ENCODE measurements at places on chromosomes 12 and 14.

- DNase-seq = no peak
Measured at GRCh38 chr12:66061557-66062289, 68.8 kb downstream of the LLPH start.

GRCh38 chr12:54017878-54018467, 9.2 kb downstream of the HOXC8 start:
- peak; percentile 66 for DNase-seq

GRCh38 chr12:133023566-133023965, 13.7 kb upstream of the ZNF84 start:
- DNase-seq = no peak

- no peak for DNase-seq
Measured at GRCh38 chr12:29030006-29030405, 119.1 kb upstream of the FAR2 start.

DNA sequence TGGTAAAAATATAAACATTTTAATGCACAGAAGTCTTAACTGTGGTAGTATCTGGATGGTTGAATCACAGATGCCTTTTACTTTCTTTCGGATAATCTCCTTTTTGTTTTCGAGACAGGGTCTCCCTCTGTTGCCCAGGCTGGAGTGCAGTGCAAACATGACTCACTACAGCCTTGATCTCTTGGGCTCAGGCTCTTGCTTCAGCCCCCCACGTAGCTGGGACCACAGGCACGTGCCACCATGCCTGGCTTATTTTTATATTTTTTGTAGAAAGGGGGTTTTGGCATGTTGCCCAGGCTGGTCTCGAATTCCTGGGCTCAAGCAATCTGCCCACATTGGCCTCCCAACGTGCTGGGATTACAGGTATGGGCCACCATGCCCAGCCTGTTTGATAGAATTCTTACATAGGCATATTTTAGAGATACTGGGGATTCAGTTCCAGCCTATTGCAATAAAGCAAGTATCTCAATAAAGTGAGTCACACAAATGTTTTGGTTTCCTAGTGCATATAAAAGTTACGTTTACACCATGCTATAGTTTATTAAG, 99.2 kb downstream of the SNAPC1 start:
- DNase-seq = no peak

DNA sequence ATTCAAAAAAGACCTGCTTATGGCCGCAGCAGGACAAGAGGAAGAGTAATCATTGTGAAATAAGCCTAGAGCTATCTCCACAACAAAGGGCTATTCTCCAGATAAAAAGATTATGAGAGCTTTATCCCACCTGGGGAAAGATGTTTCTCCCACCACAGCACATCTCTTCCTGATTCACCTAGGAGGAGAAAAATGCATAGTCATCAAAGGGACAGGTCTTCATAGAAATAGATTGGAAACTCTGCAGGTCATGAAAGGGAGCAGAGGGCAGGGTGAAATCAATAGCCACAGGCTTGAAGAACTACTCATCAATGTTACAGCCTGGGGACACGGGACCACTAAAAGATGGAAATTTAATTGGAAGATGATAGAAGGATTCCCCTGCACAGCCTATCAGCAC, 453.8 kb upstream of the TMEM132C start:
- no peak for DNase-seq

GRCh38 chr14:92207012-92207927, 85.5 kb downstream of the CPSF2 start:
- DNase-seq = no peak

- no peak for DNase-seq
Measured at GRCh38 chr14:49992901-49993339, 100.0 kb downstream of the ARF6 start.

DNA sequence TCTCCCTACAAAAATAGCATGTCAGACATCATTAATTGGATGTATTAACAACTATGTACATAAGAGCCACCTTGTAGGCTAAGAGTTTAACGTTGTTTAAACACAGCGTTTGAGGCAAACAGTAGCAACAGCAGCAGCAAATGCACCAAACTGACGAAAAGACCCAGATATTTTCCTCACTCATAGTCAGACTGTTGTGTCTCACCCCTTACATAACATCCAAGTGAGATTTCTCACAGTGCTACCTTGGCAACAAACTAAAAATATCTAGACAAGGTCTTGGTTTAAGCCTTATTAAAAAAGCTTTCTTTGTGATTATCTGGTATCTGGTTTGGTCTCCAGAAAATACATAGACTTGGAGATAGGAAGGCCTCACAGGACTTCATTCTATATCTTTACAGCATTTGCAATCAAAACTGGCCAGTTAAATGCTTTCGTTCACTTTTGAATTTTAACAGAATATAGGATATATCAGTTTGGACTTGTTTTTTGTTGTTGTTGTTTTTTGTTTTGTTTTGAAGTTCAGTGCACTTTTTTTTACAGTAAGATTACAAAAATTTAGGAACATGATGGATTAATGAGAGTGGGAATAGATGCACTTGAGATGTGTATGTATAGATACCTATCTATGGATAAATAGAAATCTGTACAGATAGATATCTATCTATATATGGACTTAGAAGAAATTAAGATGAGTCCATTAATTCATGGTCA, 4.1 kb downstream of the BHLHE41 start:
- DNase-seq = no peak

GRCh38 chr14:55749946-55750345, 169.9 kb downstream of the KTN1 start:
- no peak for DNase-seq

DNA sequence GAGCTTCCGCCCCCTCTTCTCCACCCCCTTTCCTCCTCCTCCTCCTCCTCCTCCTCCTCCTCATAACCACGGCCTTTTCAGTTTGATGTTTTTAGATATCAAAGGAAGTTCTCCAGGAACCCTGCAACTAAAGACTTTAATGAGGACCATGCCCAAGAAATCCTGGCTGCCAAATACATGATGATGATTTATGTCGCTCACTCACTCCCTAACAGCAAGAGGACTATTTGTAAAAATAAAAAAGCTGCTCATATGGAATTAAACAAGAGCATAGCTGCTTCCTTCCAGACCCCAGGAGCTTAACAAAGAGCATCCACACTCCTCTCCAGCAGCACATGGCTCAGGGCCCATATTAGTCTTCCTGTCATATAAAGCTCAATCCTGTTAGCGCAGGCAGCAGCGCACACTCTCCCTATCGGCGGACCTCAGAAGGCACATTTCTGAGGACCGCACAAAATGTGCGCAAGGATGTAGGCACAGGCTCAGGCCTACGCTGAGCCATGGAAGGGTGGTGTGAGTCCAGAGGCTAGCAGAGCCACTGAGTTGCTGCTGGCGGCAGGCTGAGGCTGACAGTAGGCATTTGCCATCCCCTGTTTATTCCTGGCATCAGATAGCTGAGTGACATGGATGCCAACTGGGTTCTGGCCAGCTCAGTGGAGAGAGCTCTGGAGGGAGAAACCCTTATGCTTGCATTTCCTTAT, 232.8 kb downstream of the MSRB3 start:
- DNase-seq = no peak

- no peak for DNase-seq
Measured at GRCh38 chr12:34604631-34605509, 582.6 kb downstream of the ALG10 start.

Measured in central memory CD4-positive, alpha-beta T cell (primary cell).